ENCODE measurements at places on chromosomes 11 and 22.

- no peak for DNase-seq
Observed at GRCh38 chr11:33980897-33981296, 70.6 kb upstream of the CAPRIN1 start.

GRCh38 chr11:94658888-94659287, 91.7 kb downstream of the PIWIL4 start:
- no peak for DNase-seq

DNA sequence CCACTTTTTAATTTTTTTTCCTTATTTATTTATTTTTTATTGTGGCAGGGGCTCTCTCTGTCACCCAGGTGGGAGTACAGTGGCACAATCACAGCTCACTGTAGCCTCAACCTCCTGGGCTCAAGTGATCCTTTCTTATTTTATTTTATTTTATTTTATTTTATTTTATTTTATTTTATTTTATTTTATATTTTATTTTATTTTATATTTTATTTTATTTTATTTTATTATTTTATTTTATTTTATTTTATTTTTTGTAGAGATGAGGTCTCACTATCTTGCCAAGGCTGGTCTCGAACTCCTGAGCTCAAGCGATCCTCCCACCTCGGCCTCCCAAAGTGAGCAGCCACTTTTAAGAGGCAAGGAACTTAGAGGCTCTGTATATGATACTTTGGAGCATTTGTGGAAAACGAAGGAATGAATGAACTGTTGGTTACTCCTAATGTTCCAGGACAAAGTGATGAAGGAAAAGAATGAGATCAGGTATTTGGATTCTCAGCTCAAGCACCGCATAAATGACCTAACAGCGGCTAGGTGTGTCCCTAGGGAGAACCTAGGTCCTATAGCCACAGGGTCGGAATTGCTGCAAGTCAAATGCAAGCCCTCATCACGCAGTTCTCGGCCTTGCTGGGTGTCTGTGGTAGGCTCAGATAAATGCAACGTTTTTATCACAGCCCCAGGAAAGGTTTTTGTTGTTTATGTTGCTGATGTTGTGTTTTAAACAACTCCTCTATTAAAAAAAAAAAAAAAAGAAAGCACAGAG, 36.5 kb downstream of the ASCL2 start:
- DNase-seq = no peak

DNA sequence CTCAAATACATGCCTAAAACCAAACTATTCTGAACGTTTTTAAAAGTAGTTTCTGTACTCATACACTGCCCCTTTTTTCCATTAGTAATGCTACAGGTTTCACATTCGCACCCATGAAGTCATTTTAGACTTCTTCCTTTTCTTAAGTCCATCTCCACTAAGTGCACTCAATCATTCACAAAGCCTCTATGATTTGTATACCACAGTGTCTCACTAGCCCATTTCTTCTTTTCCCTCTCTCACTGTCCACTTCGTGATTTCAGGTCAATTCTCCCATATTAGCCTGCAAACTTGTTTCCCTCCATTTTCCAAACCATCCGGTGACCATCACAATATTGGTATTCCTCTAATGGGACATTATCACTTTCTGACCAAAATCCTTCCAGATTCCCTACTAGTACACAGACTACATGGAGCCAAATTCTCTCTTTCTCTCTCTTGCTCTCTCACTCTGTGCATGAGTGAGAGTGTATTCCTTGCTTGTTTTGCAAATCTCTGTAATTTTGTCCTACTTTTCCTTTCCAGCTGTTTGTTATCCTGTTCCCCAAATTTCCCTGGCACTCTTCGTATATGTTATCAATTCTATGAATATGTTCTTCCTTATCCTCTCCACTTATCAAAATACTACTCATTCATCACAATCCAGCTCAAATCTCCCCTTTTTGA, 3.4 kb upstream of the ZC3H12C start:
- DNase-seq = no peak

DNA sequence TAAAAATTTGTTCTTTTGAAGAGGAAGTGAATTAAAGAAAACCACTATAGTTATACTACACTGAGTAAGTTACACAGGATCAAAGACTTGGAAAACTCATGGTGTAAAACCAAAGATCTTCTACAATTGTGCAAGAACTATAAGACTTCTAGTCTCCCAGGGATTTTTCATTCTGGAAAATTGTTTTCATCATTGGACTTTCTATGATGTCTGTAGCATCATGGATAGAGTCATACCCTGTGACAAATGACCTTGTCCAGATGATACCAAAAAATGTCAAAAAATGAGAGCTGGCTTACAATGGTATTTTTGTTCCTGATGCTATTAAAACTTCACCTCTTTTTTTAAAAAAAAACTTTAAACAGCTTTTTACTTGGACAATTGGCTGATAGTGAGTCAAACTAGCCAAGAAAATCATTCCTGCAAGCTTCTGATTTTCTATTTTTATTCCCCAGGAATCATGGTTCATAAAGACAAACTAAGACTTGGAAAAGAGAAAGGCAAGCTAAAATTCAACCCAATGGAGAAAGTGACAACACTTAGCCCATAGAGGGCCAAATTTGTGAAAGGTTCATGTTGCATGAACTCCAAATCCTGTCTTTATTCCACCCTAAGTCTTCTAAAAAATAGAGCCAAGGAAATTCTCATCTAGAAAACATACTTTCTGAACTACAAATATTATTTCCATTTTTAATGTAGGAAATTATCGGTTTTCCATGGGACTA, 30.7 kb downstream of the ME3 start:
- DNase-seq = no peak

DNA sequence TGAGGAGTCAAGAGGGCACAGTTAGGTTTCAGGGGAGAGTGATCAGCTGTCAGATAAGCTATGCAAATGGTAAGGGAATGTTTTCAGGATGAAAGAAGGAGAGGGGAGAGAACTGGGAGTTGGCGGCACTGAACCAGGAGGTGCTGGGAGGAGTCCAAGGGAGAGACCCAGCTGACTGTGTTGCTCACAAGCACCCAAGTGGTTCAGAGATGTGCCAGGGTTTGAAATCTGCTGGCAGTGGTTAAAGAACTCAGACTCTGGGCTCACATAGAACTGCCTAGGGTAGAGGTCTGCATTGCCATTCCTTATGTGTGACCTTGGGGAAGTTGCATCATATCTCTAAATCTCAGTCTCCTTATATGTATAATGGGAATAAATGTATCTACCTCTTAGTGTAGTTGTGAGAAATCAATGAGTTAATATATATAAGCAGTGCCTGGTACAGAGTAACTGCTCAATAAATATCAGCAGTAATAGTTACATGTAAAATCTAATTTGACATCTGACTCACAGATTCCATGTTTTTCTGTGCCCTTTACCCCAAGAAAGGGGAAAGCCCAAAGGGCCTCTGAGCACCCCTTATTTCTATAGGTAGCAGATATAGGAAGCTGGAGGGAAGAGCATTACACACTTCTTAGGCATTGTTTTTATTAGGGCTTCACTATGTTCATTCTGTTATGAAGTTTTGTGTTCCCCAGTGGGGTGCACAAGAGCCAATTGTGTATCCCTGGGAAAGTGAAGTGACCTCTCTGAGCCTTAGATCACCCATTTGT, 66.9 kb upstream of the SESN3 start:
- DNase-seq = no peak

- DNase-seq = no peak
Observed at GRCh38 chr11:80698637-80699036, 1257.8 kb upstream of the TENM4 start.

GRCh38 chr11:96082936-96083335, 159.0 kb upstream of the MTMR2 start:
- DNase-seq = no peak

GRCh38 chr11:107770551-107770951, 58.7 kb upstream of the SLN start:
- no peak for DNase-seq

- no peak for DNase-seq
Observed at GRCh38 chr11:86957976-86958646, 2.9 kb upstream of the FZD4 start.

DNA sequence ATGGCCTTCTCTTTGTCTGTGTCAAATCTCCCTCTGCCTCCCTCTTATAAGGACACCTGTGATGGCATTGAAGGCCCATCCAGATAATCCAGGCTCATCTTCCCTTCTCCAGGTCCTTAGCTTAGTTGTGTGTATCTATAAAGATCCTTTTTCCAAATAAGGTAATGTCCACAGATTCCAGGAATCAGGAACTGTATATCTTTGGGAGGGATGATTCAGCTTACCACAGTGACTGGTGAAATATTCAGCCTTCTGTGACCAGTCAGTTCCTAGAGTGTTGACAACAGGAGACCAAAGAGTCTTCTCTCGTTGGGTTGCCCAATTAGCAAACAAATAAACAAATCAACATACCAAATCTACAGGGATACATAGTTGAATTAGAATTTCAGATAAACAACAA, 175.8 kb downstream of the MPPED1 start:
- no peak for DNase-seq

DNA sequence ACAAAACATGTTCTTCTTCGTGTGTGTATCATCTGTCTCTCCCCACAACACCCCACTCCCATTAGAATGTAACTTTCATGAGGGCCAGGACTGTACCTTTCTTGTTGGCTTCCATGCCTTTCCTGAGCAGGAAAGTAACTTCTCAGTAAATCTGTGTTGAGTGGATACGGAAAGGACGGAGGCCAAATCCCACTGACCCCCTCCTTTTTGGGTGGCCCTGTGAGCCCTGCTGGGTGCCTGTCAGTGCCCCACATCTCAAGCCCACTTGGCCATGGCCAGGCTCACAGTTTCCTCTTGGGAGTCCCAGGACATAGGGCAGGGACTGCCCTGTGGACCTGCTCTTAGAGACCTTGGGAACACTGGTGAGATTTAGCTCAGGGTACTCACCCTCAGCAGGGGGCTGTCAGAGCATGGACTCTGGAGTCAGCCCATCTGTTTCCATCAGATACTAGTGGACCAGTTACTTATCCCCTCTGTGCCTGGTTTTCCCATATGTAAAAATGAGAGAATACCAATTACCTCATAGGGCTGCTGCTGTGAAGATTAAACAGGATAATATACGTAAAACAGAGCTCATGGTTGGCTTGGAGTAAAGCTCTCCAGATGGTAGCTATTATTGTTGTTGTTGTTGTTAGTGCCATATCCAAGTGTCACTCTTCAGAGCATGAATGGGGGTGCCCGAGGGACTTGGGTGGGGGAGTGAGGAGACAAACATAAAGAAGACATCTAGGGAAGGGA, 1.0 kb upstream of the C11orf96 start:
- DNase-seq = no peak

DNA sequence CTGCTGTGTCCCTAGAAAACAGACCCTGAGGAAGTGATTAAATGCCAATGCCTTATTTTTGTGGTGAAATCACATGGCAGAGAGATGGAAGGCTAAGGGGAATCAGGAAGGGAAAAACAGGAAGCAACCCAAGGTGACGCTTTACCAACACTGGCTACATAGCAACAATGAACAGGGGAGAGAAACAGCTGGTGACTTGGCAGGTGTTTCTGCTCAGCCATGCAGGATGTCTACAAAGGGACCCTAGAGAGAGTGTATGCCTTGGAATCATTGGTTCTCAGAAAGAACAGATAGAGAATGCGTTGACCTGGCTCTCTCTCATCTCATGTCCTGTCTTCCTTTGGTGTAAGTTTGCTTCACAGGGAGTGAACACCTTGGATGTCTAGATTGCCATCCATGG, 911.9 kb downstream of the OPCML start:
- DNase-seq = no peak

GRCh38 chr22:24410110-24410856, 17.1 kb upstream of the ADORA2A start:
- DNase-seq = no peak

GRCh38 chr11:22460181-22460580, 122.0 kb downstream of the SLC17A6 start:
- no peak for DNase-seq

DNA sequence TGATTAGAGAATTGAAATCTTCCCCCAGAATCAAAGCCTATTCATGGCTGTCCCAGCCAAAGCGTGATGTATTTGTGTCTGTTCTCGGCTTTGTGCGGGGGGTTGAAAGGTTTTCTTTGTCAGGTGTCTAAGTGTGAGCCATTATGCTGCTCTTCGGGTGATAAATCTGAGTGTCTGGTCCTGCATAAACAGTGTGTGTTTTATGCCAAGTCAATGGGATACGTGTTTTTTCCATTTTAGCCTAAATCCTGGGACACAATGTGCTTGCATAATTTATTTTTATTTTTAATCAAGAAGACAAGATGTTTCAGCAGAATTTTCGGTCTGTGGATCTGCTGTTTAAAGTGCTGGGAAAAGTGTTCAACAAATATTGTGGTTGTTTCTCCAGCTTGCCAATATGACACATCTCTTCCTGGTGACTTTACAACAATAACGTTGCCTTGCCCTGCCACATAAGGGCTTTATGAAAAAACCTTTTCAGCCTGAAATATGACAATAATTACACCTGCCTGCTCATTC, 267.8 kb downstream of the TBC1D22A start:
- DNase-seq = no peak

- DNase-seq = no peak
Observed at GRCh38 chr11:64694821-64695365, 28.1 kb downstream of the NRXN2 start.

DNA sequence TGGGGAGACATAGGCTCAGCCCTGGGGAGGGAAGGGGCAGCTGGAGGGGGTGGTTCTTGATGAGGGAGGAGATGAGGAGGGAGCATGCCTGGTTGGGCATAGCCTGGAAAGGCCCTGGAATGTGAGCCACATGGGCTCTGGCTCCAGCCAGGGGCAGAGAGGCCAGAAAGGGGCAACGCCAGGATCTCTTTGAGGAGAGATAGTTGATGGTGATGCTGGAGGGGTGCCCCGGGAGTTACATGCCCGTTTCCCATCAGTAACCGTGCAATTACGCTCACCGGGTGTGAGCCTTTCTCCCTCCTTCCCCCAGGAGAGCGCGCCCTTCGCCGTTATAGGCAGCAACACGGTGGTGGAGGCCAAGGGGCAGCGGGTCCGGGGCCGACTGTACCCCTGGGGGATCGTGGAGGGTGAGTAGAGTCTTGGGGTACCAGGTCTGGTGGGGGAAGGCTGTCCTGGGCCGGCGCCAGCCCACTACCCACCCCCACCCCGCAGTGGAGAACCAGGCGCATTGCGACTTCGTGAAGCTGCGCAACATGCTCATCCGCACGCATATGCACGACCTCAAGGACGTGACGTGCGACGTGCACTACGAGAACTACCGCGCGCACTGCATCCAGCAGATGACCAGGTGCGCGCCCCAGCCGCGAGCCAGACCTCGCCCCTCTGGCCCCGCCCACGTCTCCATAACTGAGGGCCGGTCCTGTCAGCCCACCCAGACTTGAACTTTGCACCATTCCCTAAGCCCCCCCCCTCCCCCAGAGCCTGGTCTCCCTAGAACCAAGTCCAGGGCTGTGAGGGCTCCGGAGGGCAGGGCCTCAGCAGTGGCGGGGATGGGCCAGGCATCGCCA, 1.8 kb upstream of the GP1BB start:
- DNase-seq = no peak

DNA sequence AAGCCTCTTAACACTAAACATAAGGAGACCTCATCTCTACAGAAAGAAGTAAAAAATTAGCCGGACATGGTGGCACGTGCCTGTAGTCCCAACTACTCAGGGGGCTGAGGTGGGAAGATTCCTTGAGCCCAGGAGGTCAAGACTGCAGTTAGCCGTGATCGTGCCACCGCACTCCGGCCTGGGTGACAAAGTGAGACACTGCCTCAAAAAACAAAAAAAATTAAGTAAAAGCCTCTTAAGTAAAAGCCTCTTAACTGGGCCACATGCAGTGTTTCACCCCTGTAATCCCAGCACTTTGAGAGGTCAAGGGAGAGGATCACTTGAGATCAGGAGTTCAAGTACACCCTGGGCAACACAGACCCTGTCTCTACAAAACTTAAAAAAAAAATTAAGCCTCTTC, 25.7 kb downstream of the CELF1 start:
- no peak for DNase-seq

- DNase-seq = peak; percentile 25
Observed at GRCh38 chr11:28017816-28018215, 90.1 kb downstream of the KIF18A start.
